ENCODE measurements at places on chromosomes 16 and 17.

- DNase-seq, result no peak
Observed at GRCh38 chr17:51630101-51630671, 369.8 kb downstream of the UTP18 start.

- DNase-seq, result no peak
Observed at GRCh38 chr17:63998050-63998720, at the start of gene PRR29. TSS of gene PRR29 (plus strand) at chr17:63998351. CDS start at chr17:63998365, 14 bp downstream.

- DNase-seq, result no peak
Observed at GRCh38 chr16:79430191-79430678, 170.3 kb downstream of the MAF start.

DNA sequence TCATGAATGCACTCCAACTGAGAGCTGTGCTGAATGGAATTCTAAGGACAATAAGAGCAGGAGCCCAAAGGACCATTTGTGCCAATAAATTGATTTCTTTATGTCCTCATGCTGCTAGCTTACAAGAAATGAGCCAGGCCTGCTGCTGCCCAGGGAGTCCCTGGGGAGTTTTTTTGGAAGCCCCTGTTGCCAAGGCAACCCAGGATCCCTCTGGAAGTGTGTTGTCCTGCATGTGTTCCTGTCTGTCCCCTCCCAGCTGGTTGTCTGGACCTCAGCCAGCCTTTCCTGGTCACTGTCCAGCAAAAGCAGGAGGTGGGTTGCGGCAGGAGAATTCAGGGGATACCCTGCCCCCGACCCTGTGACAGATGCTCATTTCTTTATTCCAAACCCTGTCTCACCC, 51.0 kb upstream of the GPRC5B start:
- DNase-seq, result no peak

DNA sequence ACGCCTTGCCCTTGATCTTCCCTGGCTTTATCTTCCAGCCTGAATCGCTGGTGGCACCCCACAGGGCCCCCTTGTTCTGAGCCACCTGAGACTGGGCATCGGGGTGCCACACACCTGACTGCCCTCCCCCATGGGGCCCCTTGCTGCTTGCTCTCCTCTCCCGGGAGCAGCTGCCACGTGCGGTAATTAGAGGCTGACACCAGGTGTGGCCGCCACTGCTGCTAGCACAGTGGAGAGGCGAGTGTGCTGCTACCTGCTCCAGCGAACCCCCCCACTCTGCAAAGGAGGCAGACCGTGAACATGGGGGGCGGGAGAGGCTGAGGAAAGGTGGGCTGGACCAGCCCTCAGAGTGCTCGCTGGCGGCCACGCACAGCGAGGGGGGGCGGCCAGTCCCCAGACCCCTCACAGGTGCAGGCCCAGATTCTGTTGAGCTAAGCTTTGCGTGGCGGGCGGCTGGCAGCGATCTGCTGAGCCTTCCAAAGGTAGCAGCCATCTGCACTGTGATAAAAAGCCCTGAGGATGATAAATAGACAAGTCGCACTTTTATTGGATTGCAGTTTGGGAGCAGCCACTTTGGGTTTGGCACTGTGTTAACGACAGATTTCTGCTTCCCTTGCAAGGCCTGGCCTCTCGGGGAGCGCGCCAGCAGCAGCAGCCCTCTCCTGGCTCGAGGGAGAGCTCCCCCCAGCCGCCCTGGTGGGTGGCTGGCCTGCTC, 167.9 kb upstream of the GSE1 start:
- DNase-seq, result no peak

GRCh38 chr17:30256756-30257506, 21.4 kb upstream of the SLC6A4 start:
- no peak for DNase-seq

GRCh38 chr16:75341564-75342307, 90.3 kb upstream of the BCAR1 start:
- no peak for DNase-seq

GRCh38 chr17:7423679-7424078, 1.7 kb upstream of the SPEM2 start:
- no peak for DNase-seq

- DNase-seq, result no peak
Observed at GRCh38 chr16:20216591-20217217, 110.6 kb downstream of the GP2 start.

GRCh38 chr17:76166906-76167305, 25.9 kb upstream of the FOXJ1 start:
- DNase-seq, result no peak

DNA sequence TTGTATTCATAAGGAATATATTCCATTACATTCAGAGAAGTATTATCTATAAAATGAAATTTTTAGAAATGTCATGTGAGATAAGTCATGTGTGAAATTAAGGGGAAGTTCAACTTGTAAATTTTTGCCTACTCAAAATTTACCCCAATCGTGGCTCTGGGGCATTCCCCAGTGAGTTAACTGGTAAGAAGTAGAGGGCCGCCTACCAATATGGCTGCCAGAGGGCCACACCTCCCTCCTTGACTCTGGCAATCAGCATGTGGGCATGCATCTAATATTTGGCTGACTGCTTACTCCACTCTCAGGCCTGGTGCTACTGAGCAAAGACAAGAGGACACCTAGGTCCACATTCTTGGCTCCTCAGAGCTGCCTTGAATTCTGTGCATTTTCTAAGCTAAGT, 39.7 kb upstream of the CNTNAP4 start:
- DNase-seq, result no peak

- no peak for DNase-seq
Observed at GRCh38 chr16:48125888-48126287, 29.9 kb downstream of the ABCC12 start.

DNA sequence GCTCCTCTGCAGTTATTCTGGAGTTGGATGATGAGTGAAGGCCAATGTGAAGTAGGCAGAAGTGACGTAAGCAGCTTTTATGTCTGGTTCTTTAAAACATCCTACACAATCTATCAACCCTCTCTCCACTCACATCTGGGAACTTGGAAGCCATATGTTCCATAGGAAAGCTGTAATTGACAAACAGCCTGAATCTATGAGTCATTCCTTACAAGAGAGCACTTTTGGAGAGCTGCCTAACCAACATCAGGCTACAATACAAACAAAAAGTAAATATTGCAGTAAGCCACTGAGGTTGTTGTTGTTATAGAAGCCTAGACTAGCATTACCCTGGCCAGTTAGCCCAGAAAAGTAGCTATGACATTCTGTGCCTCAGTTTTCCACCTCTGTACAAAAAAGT, 5.9 kb downstream of the CCL7 start:
- no peak for DNase-seq

DNA sequence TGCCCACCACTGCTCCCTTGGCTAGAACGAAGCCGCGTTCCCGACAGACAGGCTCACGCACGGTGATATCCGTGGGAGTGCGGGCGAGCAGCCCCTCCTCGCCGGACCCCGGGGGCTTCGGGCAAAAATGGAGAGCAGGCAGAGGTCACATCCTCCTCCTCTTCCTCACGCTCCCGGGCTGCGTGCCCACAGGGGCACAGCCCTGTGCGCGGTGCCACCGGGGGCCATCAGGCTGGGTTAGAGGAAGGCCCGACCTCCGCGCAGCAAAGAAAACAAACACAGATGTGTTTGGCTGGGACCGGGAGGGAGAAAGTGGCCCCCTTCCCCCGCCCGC, 519 bp upstream of the NTN1 start:
- no peak for DNase-seq

DNA sequence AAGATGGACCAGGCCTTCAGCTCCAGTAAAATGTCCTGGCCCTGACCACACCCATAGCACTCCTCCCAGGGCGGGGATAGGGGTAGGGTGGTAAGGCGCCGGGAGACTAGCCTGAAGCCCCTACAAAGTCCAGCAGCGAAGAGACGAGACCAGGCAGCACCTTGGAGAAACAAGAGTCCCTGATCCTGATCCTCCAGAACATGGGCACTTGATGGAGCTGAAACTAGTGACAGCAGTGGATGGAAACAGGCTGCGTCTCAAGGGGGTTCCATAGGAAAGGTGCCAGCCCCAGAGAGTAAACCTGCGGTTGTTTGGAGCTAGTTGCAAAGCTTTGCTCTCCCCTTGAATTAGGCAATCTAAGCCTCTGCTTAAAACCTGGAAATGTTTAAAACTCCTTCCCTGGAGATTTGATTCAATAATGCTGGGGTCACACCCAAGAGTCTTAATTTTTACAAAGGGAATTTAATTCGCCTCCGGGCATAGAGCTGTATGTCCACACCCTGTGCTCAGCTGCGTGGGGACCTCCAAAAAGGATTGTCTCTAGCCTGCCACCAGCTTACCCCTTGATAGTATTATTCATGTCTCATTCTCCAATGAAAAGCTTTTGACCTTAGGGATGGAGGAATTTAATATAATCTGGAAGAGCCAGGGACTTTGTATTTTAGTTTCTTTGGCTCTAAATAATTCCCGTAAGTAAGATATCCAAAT, 258.6 kb downstream of the PMP22 start:
- DNase-seq, result no peak

DNA sequence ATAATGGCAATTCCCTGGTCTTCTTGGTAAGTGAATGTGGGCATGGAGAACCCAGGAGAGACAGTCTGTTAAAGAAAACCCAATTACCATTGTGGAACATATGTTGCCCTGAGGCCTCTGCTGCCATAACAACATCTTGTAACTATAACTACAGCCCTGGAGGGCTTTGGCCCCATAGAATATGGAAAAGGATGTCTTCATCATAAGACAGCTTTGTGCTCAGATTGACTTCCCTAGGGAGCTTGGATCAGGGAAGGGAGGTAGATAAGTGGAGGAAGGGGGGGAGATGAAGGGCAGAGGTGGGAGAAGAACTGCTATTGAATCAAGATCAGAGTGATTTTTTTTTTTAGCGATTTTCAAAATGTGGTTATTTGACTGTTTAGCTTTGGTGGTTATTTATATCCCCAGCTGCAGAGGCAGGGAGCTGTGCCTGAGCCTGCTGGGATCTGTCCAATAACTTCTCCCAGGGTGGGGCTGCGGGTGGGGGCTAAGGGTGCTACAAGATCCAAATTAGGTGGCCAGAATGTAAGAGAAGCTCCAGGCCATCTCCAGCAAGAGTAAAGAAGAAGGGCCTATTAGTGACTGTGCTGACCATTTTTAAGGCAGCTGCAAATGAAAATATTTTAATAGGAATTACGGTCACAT, 5.3 kb upstream of the KAT7 start:
- DNase-seq, result no peak

GRCh38 chr16:19980632-19981265, 92.9 kb downstream of the GPR139 start:
- DNase-seq, result no peak

- no peak for DNase-seq
Observed at GRCh38 chr17:7862692-7863437, 5.1 kb downstream of the CYB5D1 start.

GRCh38 chr16:56764835-56765234, 34.9 kb downstream of the NUP93 start:
- DNase-seq, result no peak

DNA sequence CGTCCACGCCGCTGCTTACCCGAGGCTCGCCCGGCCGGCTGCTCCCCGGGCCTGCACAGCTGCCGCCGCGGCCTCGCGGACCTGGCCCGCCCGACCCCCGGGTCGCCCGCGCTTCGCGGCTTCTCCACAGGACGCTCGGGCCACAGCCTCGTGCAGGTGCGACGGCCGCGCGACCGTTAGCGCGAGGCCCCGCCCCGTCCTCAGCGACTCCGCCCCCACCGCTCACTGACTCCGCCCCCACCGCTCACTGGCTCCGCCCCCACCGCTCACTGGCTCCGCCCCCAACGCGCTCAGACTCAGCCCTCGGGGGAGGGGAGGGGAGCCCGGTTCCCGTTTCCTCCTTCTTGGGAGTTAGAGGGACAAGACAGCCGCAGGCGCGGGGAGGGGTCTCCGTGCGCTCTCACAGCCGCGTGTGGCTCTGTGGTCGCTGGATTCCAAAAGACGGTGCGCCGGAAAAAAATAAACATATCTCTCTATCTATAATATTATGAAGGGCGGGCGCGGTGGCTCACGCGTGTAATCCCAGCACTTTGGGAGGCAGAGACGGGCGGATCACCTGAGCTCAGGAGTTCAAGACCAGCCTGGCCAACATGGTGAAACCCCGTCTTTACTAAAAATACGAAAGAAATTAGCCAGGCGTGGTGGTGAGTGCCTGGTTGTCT, at the start of gene MEIOB:
Gene MEIOB, minus strand, starts transcription at position 191 of the 662 bp plus-strand sequence. CDS start 3,989 bp downstream, outside the sequence.
- no peak for DNase-seq

GRCh38 chr16:53374800-53375199, 59.5 kb upstream of the RBL2 start:
- DNase-seq, result no peak

GRCh38 chr16:88595921-88596320, 25.7 kb downstream of the ZC3H18 start:
- no peak for DNase-seq

DNA sequence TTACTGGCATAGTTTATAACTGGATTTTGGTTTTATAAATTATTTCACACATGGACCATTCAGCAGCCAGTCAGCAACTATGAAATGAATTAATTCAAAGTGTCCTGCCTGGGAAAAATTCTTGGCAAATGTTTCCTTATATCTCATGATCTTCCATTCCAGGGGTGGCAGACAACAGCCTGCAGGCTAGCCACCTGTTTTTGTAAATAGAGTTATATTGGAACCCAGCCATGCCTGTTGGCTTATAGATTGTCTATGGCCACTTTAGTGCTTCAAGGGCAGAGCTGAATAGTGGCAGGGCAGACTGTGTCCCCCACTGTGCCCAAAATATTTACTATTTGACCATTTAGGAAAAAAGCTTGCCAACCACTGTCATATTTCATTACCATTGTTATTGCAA, 613.7 kb downstream of the TMEM114 start:
- no peak for DNase-seq

DNA sequence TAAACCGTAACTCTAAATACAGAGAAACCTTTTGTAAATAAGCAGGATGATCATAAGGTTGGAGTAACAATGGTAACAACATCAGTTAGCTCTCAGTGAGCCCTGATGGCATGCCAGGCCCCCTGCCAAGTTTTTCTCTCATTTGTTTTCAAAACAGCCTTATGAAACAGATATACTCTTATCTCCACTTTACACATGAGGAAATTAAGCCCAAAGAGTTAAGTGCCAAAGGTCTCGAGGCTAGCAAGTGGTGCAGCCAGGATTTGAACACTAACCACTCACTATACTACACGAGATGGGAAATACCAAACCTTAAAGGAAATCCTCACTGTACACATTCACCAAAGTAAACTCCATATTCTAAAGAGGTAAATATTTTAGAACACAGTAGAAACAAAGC, 15.0 kb downstream of the USP31 start:
- DNase-seq, result no peak

GRCh38 chr17:40452216-40452787, 9.1 kb downstream of the IGFBP4 start:
- no peak for DNase-seq

GRCh38 chr16:77387815-77388209, 47.0 kb downstream of the ADAMTS18 start:
- no peak for DNase-seq

All from NCI-H1048 (cell line).